Frontal cortex (tissue), 4 donors: ENCODE measurements at places on chromosomes 4 and X. TPM values are rescaled to one million over a fixed set of nuclear protein-coding genes. Genes with fewer than 3 reads are reported as not detected.

DNA sequence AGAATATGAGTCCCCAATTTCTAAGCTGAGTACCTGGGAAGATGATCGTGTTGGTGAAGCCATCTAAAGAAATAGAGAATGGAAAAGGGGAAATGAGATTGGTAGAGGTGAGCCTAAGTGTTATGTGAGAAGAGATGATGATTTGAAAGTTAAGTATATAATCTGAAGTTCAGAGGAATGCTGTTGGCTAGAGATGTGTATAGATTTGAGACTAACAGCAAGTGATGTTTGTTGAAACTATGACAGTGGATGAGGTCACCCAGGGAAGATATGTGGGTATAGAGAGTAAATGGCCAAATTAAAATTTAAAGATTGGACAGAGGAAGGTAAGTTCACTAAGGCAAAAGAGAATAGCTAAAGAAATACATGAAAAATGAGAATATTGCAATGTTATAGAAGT, 324.2 kb downstream of the MAPK10 start:
- no peak for DNase-seq

DNA sequence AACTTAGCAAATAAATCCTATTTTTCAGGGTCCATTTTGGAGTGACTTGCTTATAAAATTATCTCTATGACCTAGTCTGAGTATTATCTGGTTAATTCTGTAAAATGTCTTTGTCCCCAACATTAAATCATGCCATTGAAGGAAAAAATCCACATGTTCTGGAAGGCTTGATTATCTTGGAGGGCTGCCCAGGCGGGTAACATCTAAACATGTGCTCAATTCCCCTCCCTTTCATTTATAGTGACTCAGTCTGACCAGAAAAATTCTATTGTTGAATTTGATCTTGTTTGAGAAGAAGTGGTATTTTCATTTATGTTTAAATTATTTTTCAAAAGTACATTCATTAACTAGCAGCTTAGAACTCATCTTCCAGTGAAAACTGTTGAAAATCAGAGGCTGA, 55.4 kb upstream of the SLC10A7 start:
- no peak for DNase-seq

GRCh38 chrX:123983240-123983639, 21.7 kb downstream of the STAG2 start:
- DNase-seq, result no peak

DNA sequence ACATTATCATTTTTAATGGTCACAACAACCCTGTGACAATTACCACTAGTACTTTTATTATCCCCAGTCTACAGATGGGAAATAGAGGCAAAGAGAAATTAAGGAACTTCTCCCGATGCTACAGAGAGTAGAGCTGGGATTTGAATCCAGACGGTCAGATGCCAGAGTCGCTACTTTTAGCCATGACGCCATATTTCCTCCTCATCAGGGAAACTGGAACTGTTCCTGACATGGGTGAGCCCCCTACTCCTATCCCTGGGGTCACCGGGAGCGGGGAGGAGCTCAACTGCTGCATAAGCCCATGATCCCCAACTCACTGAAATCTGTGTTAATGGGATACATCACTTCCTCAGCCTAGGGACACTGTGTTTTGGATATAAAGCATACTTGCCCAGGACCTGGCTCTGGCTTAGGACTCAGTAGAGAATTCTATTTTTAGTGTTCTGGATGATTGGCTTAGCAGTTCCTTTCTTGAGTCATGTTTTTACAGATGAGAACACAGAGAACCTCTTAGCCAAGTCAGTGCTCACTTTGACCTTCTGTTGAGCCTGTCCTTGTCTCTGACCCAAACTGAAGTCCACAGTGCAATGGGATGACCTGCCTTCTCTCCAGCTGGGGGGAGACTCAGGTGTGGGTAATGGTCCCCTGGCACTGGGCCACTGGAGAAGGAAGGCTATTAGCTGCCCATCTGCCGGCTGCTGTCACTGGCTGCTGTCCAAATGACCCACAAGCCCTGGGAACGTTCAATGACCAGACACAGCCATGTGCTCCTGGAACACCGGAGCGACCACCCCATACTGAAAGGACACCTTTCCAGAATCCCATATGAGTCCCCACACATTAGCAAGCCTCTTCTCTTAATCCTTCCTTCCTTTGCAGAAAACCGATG, 90.8 kb upstream of the SHISA3 start:
- no peak for DNase-seq

The FAM241A gene
- 6.5 TPM for total RNA-seq

DNA sequence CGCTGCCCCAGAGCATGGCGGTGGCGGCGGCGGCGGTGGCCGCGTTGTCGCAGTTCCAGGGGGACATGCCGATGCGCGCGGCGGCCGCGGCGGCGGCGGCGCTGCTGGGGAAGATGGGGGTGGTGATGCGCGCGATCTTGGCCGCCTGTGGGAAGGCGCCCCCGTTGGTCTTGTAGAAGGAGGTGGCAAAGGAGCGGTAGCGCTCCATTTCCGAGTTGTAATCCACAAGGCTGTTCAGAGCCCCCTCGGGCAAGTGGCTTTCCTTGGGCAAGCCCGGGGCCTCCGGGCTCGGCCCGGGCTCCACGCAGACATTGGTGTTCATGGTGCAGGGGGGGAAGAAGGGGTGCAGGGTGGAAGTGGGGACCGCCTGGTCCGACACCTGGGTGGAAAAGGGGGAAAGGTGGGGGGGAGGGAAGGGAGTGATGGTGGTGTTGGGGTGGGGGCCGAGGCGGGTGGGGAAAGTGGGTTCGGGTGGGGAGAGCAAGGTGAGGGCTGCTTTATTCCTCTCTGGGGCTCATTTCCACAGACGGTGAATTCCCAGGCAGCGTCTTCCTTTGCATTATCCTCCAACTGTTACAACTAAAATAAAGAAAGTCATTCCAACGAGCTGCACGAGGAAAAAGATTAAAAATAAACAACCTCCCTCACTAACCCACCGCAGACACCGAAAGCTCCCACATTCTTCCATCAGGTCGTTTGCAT, 3.1 kb downstream of the CXXC4 start:
- DNase-seq, result no peak

GRCh38 chr4:173243321-173243720, 74.7 kb downstream of the GALNT7 start:
- no peak for DNase-seq

- no peak for DNase-seq
Observed at GRCh38 chr4:15186149-15186548, 183.9 kb downstream of the CPEB2 start.

The C1QTNF7 gene
- 0.41 TPM for total RNA-seq

GRCh38 chr4:38170338-38171169, 210.4 kb downstream of the PTTG2 start:
- DNase-seq, result no peak

DNA sequence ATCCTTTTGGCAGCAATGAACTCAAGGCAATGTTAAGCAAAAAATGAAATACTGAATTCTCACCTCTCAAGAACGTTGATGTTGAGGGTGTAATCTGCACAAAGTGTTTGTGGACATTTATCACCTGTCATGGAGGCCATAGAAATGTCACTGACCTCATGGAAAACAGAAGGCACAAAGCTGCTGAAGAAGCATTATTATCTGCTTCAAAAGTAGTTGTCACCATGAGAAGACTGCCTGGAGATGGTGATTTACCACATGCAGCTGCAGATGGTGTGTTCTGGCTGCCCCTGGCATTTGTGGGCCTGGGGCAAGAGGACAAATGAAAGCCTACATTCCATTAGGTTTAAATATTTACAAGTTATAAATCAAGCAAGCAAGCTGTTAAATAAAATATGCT, 116.8 kb upstream of the RPS6KA3 start:
- DNase-seq, result no peak
